ENCODE measurements at places on chromosomes 13 and 19.

GRCh38 chr13:51502153-51502651, 49.4 kb upstream of the INTS6 start:
- DNase-seq = no peak

GRCh38 chr19:7483720-7484201, 5.1 kb downstream of the PEX11G start:
- DNase-seq = peak; percentile 49

DNA sequence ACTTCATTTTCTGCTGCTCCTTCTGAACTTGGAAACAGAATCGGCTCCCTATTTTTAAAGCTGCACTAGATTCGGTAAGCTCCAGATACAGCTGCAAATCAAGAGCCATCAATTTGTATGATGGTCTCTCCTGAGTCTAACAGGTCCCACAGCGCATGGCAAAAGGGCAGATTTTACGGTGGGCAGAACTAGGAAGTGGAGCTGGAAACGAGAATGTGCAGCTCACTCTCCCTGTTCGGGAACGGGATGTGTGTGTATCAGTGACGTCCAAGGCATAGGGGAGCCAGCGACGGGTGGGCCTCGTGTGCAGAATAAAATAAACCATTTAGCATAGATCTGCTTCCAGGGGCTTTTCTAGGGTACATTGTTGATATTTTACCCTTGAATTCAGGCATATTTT, 74.2 kb downstream of the COL4A1 start:
- no peak for DNase-seq

DNA sequence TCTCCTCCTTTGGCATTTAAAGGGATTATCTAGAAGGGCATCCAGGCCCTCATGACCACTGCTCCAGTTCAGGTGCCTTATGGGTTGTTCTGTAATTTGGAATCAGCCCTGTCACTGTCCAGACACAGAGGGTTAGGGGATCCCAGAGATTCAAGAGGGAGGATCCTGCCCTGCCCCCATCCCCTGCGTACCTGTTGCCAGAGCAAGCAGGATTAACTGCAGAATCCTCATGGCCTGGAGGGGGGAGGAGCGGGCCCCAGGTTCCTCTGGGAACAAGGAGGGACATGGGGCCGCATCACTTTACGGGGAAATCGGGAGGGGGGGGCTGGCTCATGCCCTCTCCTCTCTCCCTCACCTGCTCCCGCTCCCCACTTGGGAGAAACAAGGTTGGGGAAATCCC, 1.0 kb downstream of the KLK11 start:
- DNase-seq = no peak

DNA sequence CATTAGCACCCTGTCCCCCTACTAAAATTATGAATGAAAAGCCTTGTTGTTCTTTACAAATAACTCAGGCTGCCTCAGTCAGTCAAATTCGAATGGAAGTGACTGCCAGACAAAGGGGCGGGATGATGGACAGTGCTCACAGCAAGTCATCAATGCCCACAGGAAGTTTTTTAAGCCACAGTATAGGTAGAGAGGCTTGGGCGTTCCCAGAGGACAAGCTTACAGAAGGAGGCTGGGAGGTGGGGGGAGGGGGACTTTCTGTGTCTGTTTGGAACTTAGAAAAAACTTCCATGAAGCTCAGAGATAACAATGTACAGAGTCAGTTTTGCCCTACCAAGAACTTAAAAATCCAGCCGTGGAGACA, 18.5 kb upstream of the SPRY2 start:
- DNase-seq = no peak

DNA sequence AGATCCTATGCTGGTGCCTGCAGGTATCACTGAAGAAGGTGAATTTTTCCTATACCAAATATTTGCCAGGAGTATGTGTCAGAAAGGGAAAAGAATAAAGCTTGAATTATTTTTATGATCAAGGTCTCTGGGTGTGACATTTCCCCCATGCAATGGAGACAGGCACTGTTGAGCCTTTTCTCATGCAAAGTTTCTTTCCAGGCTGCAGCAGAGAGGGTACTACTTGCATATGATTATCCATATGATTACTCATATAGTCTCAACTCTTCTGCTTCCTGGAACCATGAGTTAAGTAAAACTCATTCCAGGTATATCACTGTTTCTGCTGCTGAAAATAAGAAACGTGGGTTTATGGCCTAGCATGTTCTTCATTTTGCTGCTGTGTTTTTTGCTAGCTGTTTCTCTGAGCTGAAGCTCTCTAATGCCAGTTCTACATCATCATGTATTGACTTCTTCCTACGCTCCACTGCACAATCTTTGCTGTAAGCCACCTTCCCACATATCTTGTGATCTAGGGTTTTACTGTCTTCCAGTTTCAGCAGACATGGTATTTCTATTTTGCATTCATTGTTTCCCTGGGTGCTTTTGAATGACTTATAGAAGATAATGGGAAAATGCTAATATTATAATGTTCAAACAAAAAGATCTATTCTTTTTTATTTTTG, 278.7 kb upstream of the GPC6 start:
- DNase-seq = no peak

- DNase-seq = no peak
Observed at GRCh38 chr19:28257396-28257795, 955.6 kb downstream of the UQCRFS1 start.

- no peak for DNase-seq
Observed at GRCh38 chr13:29654384-29654783, 58.9 kb upstream of the SLC7A1 start.

DNA sequence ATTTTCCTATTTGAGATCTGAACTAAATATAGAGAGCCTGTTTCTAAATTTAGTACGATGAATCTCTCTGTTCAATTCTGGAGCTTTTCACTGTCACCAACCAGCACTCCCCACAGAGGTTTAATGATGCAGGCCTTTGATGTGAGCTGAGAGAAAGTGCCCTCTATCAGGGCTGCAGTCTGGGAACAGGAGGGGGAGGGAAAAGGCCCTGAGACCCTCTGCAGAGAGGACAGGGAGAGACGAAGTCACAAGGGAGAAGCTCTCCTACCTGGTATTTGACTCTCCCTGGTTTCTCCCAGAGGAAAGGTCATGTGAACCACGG, 206.8 kb upstream of the SOX1 start:
- DNase-seq = no peak

GRCh38 chr13:35865341-35866240, 265.6 kb downstream of the DCLK1 start:
- no peak for DNase-seq

DNA sequence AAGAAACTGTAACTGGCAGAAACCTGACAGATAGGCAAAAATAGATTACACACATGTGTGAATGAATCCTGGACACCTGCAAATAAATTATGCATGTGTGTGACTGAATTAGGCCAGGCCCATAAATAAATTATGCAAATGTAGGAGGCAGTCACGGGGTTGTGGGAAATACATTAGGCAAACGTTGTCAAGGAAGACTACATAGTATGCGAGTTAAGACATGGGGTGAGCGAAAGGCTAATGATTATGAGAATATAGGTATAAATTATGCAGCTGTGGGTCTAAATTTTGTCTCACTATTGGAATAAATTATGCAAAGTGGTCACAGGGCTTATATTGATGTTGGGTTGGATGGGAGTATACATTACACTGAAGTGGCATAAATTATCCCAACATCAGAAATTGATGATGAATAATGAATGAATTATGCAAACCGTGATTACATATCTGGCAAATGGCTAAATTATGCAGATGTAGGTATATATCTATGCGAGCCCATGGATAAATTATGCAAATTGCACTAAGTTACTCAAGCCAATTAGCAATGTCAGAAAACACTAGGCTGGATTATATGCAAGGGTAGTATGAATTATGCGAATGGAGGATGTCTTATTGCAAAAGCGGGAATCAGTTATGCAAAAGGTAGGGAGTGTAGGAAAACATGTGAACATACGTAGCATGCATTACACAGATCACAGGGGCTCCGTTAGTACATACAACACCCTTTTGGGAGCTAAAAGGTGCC, 6.8 kb downstream of the SLC8A2 start:
- DNase-seq = no peak

GRCh38 chr19:29495901-29496441, 29.8 kb upstream of the VSTM2B start:
- DNase-seq = no peak

DNA sequence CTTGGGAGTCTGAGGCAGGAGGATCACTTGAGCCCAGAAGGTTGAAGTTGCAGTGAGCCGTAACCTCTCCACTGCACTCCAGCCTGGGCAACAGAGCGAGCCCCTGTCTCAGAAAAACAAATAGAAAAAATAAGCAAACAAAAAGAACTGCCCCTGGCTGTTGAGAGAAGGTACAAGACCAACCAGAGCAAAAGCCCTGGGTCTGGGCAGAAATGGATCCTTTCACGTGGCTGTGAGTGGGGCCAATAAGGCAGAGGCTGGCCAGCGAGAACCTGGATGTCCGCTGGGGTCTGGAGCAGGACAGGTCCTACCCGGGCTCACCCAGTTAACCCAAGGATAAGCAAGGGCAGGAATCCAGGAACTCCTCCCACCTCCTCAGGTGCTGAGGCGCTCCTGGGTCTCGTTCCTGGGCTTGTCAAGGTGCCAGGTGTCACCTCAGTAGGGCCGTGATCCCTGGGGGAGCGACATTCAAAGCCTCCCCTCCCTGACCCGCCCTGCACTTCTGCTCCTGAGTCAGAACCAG, 4.7 kb upstream of the SLC5A5 start:
- no peak for DNase-seq

GRCh38 chr13:72864142-72865011, 82.4 kb downstream of the PIBF1 start:
- DNase-seq = no peak

- no peak for DNase-seq
Observed at GRCh38 chr19:7603919-7604318, 8.3 kb downstream of the CAMSAP3 start.

DNA sequence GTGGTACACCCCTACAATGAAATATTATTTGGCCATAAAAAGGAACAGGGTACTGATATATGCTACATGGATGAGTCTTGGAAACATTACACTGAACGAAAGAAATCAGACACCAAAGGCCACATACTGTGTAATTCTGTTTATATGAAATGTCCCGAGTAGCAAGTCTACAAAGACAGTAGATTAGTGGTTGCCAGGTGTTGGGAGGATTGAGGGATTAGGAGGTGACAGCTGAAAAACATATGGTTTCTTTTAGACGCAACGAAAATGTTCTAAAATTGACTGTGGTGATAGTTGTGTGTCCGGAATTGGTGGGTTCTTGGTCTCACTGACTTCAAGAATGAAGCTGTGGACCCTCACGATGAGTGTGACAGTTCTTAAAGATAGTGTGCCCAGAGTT, 35.1 kb downstream of the IL17D start:
- DNase-seq = no peak

DNA sequence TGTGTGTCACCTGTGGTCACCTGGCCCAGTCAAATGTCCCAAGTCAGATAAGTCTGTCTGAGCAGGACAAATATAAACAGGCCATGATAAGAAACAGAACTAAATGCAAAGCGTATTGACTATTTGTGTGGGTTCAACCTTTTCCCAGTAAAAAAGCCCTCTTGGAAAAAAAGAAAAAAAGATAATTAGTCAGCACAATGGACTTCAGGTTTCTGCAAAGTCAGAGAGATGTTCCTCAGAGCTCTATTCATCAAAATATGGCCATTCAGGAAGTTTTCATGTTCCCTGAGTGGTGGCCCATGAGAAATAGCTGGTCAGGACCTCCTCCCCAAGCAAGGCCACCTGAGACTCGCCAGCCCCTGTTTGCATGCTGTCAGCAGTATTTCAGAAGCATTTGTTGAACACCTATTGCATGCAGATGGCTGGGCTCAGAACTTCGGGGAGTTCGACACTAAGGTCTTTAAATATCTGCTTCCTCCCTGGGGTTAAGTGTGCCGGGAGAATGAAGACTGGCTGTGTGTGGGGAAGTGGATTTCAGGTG, 2.7 kb downstream of the FFAR3 start:
- no peak for DNase-seq

- DNase-seq = no peak
Observed at GRCh38 chr13:30355839-30356238, 48.5 kb upstream of the KATNAL1 start.

GRCh38 chr13:36385489-36385888, 39.3 kb upstream of the SPART start:
- DNase-seq = no peak

DNA sequence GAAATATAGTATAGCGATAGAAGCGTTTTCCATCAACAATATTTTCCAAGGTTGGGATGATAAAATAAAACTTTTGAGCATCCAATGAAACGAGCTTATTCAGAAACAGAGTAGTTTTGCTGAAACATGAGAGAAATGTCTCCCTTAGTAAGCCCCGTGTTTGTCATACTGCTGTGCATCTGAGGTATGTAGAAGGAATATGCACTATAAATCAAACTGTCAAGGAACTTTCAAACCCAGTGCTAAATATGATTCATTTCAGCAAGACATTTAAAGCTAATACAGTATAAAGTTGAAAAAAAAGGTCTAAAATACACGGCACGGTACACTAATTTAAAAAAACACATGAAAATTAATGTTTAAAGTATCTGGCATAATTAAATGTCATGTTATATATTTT, 546.2 kb downstream of the SLITRK5 start:
- no peak for DNase-seq

DNA sequence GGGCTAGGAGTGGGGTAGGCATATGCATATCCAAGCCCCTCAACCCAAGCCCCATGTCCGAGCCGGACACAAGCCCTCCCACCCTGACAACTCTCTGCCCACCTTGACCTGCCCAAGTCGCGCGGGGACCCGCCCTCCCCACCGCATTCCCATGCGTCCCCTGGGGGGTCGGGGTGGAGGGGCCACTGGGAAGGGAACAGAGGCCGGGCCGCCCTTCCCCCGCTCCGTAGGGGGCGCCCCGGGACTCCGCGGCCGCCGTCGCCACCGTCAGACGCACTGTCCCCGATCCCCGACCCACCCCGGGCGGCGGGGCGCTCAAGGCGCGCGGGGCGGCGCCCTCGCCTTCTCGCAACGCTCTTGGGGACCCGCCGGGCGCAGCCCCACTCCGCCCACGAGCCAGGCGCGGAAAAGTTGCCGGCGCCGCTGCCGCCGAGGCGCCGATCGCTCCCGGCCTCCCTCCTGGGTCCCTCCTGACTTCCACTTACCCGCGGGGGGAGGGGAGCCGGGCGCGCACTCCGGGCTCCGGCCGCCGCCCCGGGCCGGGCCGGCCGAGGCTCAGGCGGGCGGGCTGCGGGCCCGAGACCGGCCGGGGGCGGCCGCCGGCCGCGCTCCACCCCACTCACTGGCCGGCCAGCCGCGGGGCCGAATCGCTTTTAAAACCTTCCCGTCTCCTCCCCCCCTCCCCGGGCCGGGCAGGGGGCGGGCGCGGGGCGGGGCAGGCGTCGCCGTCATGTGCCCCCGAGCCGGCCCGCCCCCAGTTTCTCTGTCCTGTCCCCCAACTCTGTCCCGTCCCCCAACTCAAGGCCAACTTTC, 34.4 kb upstream of the NANOS3 start:
- peak; percentile 68 for DNase-seq

DNA sequence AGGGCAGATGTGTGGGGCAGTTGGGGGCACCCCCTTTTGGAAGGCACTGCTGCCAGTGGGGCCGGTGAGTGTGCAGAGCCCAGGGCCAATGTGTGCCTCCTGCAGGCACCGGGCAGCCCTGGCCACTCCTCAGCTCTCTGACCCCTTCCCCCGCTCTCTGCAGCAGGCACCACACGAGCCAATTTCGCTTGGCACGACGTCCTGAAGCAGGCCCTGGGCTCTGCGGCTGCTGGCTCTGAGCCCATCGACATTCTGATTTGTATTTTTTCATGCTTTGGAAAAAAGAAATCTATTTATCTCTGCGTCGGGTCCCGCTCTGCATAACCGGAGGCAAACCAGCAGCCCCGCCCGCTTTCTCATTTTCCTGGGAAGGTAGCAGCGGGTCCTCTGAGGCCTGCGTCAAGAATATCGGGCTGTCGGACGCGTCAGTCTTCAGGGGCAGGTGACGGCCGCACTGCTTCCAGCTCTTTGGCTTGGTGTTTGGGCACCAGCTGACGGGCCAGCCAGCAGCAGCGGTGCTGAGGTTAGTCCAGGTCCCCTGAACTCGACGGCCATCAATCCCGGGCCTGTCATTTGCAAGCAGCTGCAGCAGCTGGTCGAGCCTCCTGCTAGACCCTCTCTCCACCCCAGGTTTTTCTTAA, 134.3 kb downstream of the KDM4B start:
- no peak for DNase-seq

All from HL-60 (cell line).